ENCODE measurements at places on chromosomes 11 and 22. TPM values are rescaled to one million over a fixed set of nuclear protein-coding genes. Genes with fewer than 3 reads are reported as not detected.

The OR52N4 gene
- total RNA-seq, result not detected

The KLHDC7B gene
- 0.05 TPM for total RNA-seq

The DDIAS gene
- 56.7 TPM for total RNA-seq

The MOGAT2 gene
- not detected for total RNA-seq

The NDUFC2 gene
- 127 TPM for total RNA-seq

The UQCC3 gene
- 15.7 TPM for total RNA-seq

The TP53I11 gene
- total RNA-seq, result 14.7 TPM

The ZBTB16 gene
- not detected for total RNA-seq

The RIN1 gene
- total RNA-seq, result 1.2 TPM

The PRCP gene
- 72.1 TPM for total RNA-seq

The POU2AF2 gene
- total RNA-seq, result not detected

The EIF1AD gene
- total RNA-seq, result 55.1 TPM

The PDGFD gene
- 14.3 TPM for total RNA-seq

DNA sequence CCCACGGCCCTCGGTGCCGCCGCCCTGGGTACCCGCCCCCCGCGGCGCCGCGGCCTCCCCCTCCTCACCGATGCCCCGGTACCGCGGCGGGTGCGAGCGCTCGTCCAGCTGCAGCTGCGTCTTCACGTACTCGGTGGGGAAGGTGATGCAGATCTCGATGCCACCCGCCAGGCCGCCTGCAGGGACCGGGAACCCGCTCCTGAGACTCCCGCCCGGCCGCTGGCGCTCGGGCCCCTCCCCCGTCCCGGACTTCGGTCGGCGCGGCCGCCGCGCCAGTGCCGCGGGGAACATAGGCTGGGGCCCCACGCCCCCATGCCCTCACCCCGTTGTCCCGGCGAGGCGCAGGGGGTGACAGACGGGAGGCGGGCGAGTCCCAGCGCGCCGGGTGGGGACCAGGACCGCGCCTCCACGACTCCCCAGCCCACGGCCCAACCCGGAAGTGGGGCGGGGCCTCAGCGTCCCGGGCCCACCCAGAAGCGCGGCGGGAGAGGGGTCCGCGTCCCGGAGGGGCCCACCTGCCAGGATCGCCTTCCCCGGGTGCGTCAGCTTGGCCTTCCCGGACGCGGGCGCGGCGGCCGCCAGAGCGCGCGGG is 375 bp downstream of the SLC25A1 start:
- no peak for DNase-seq

GRCh38 chr11:134733646-134734045 is 321.6 kb upstream of the B3GAT1 start:
- no peak for DNase-seq

DNA sequence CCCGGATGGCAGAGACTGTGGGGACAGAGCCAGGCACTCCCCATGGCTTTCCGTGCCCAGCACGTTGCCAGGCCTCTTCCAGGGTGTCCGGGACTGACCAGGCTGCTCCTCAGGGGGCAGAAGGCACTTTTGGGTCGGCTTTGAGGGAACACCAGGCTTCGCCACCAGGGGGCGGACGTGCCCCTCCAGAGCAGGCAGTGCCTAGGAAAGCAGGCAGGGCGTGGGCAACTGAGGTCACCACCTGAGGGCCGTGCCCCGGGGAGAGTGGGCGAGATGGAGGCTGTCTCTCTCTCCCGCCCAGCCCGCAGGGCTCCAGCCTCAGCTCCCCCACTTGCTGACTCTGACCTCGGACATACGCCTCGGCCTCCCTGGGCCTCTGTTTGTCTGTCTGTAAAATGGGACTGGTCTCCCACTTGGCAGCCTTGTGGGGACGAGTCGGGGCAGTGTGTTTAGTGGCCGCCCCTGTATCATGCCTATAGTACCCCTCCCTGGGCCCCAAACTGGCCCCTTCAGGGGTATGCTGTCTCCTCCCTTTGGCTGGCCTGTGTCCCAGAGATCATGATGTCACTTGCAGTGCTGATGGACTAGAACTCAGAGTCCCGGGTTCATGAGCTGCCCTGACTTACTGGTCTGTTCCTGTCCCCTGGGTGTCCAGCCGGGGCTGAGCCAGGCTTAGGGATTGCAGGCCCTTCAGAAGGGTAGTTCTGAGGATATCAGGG is 4.4 kb upstream of the PRR5 start:
- DNase-seq, result peak; percentile 82

- no peak for DNase-seq
Observed at GRCh38 chr11:104665641-104666040, 232.6 kb downstream of the CASP12 start.

- no peak for DNase-seq
Observed at GRCh38 chr11:126329644-126330211, 25.8 kb upstream of the ST3GAL4 start.

GRCh38 chr11:17873586-17873985 is 139.0 kb downstream of the KCNC1 start:
- no peak for DNase-seq

GRCh38 chr22:17334059-17334458 is 35.2 kb upstream of the CECR2 start:
- no peak for DNase-seq

- DNase-seq, result no peak
Observed at GRCh38 chr11:95720195-95720594, 69.4 kb downstream of the FAM76B start.

GRCh38 chr11:4647766-4648165 is 4.0 kb downstream of the OR51E1 start:
- no peak for DNase-seq

DNA sequence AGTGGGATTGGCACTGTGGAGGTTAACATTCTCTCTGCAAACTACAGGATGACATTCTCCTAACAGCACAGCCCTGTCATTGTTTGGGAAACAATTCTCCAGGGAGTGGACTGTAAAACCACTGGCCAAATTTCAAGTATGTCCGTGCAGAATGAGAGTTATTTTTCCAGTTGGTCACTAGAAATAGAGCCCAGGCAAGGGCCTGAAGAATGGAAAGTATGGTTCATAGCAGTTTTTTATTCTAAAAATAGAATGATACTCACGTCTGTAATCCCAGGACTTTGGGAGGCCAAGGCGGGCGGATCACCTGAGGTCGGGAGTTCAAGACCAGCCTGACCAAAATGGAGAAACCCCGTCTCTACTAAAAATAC is 39.0 kb upstream of the CD44 start:
- no peak for DNase-seq

DNA sequence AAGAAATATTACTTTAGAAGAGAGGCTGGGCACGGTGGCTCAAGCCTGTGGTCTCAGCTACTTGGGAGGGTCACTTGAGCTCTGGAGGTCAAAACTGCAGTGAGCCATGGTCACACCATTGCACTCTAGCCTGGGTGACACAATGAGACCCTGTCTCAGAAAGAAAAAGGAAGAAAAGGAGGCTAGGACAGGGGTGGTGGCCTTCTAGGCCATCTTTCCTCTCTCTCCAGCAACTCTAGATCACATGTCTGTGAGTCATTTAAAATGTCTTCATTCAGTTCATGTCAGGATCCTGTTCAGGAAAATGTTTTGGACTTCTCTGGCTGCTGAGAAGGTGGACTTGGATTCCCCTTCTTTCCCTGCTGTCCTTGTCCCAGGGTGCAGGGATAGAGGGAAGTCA is 53.3 kb downstream of the PPFIA1 start:
- DNase-seq, result no peak

DNA sequence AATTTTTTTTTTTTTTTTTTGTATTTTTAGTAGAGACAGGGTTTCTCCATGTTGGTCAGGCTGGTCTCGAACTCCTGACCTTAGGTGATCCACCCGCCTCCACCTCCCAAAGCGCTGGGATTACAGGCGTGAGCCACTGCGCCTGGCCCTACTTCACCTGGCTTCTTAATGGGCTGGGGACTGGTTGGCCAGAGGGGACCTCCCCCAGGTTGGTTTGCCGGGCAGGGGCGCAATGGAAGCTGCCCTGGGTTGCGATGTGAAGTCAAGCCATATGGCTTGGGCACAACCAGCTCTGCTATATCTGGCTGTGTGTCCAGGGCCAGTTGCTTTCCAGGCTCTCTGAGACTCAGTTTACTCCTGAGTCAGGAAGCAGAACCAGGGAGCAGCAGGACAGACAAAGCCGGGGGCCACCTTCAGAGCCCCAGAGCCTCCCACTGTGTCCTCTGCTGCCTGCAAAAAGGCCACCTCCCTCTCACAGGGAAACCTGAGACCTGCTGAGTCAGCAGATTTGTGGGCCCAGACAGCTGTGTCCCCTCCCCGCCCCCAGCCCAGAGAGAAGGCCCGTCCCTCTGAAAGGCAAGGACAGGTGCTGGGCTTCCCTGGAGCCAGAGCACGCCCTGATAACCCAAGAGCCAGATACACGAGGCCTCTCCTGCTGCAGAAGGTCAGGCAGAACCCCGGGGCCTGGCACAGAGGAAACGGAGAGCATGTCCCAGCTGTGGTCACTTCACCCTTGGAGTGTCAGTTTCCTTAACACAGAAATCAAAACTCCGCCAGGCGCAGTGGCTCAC is 29.2 kb upstream of the DAGLA start:
- peak; percentile 98 for DNase-seq

GRCh38 chr11:116525961-116526495 is 246.8 kb downstream of the BUD13 start:
- DNase-seq, result no peak

DNA sequence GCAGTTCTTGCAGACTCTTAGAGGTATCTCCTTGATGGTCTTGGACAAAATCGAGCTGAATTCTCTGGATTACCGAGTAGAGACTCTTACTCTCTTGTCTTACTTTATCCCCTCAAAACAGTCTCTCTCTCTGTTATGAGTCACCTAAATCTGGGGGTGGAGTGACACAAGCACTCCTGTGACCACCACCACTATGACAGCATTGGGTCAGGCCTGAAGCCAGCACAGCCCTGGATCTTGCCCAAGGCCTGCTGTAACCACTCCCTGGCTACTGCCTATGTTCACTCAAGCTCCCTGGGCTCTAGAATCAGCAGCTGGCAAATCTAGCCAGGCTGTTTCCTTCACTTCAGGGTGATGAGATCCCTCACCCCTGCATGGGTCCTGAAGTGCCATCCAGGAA is 662.5 kb downstream of the LUZP2 start:
- DNase-seq, result no peak

Measured in SJCRH30 (cell line).